ENCODE measurements at places on chromosomes 6 and 20.

GRCh38 chr20:35776513-35777101 lies 4.8 kb downstream of the PHF20 start:
- DNase-seq, result no peak

GRCh38 chr20:62596486-62596885 lies 45.8 kb upstream of the SLCO4A1 start:
- DNase-seq, result no peak

DNA sequence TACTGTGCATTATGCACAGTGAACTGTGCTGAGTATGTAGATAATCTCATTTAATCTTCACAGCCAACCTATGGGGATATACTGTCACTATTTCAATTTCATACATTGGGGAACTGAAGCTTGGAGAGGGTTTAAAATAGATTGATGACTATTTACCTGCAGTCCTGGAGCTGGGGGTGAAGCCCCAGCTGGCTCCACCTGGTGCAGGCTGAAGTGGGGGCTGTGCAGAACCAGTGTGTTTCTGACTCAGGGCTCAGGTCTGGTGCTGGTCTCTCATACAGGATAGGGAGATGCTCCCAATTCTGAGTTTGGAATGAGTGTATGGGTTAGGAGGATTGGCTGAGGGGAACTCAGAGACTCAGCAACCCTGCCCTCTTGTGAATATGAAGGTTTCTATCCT lies 176.1 kb upstream of the CEP162 start:
- DNase-seq, result no peak

DNA sequence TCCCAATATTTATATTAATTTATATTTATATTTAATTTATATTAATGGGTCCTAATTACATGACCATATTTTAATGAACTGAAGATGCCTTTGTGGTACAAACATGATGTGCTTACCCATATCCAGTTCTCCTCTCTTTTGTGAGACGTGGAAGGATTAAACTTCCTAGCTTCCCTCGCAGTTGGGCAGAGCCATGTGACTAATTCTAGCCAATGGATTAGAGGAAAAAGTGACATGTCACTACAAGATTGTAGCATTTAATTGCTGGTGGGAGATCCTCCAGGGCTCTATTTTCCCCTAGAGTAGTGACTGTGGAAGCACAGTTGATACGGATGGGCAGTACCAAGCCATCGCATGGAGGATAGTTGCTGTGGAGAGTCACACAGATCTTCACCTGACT lies 4.8 kb upstream of the SOBP start:
- DNase-seq, result no peak

DNA sequence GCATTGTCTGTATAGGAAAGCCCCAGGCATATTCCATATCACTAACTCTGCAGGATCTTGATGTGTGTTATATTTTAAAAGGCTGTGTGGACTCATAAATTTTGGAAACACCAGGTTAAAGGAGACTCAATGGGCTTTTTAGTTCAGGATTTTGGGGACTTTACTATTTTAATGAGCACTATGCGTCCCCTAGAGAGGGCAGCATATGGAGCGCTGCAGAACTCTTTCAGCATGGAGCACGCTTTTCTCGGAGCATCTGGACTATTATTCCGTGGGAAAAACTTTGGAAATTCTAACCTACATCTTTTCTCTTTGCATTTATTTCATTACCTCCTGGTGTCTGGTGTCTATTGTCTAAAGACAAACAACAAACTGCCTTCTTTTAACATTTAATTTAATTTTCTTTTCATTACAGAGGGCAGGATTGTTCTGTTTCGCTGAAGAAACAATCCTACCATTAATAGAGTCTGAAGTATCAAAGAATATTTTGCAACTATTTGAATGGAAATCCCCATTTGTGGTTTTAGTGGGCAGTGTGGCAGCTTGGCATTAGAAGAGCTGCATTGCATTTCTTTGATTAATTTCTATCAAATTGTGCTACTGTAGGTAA lies 399.9 kb upstream of the HSF2 start:
- no peak for DNase-seq

GRCh38 chr6:16508959-16509358 lies 252.3 kb downstream of the ATXN1 start:
- DNase-seq, result no peak

- DNase-seq, result no peak
Measured at GRCh38 chr6:41286544-41287346, at the start of gene TREM1. TSS of gene TREM1 (minus strand) at chr6:41286682. CDS start at chr6:41286655, 27 bp downstream.

GRCh38 chr6:111845441-111845871 lies 27.8 kb downstream of the FYN start:
- DNase-seq, result no peak

DNA sequence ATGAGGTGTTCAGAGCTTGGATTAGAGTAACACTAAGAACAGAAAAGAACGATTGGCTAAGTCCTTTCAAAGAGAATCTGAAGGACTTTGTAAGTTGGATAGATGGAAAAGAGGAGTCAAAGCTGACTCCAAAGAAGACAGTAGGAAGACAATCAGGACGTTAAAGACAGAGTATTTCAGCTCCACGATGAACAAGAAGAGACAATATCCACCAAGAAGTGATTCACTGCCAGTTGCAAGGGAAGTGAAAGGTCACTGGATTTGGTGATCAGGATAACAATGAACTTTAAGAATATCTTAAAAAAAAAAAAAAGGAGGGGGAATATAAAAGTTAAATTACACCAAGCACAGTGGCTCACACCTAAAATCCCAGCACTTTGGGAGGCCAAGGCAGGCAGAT lies 17.9 kb downstream of the REPS1 start:
- DNase-seq, result no peak

GRCh38 chr6:142960098-142960497 lies 15.1 kb upstream of the HIVEP2 start:
- DNase-seq, result no peak

- DNase-seq, result no peak
Measured at GRCh38 chr6:20791074-20791473, 256.8 kb downstream of the CDKAL1 start.

DNA sequence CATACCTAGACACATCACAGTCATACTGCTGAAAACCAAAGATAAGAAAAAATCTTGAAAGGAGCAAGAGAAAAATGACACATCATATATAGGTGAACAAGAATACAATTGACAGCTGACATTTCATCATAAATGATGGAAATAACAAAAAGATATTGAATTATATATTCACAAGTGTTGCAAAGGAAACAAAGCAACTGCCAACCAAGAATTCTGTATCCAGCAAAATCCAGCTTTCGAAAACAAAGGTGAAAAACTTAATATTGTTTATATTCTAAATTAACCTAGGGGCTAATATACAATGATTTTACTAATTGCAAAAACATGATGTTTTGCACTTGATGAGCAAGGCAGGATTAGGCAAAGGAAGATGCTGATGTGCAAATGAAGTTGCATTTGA lies 84.3 kb downstream of the MOXD1 start:
- DNase-seq, result no peak

GRCh38 chr20:48162621-48163020 lies 377.3 kb upstream of the SULF2 start:
- no peak for DNase-seq

GRCh38 chr20:15332711-15333160 lies 995.3 kb upstream of the FLRT3 start:
- no peak for DNase-seq

DNA sequence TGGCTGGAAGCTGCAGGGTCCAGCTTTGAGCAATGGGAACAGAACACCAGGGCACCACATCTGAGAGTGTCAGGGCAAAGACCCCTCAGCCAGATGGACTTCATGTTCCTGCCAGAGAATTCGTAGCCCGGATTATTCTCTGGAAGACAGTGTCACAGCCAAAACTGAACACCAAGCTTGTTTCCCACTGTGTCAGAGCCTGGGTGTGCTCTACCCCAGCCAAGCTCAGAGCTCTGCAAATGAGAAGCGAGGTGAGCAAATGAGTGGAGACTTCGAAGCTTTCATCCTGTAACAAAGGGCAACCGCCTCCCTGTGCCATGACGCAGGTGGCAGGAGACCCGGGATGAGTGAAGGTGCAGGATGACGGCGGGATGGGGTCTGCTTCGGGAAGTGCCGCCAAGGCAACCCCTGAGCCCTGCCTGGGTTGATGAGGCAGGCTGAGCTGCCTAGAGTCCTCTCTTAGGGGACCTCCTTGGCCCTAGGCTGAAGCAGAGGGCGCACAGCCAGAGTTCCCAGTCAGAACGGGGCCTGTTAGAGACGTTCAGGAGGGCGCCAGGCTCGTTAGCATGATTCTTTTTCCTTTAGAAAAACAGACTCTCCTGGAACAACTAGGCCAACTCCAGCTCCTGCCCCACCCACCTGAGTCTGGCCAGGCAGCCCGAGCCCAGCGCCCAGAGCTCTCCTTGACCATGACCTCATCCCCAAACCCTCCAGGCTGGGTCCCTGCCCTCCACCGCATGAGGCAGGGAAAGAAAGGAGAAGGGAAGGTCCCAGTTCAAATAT lies 187.7 kb downstream of the SOD2 start:
- no peak for DNase-seq

- no peak for DNase-seq
Measured at GRCh38 chr6:114281496-114281895, 61.3 kb downstream of the HS3ST5 start.
